ENCODE measurements at places on chromosomes 5 and 9.

DNA sequence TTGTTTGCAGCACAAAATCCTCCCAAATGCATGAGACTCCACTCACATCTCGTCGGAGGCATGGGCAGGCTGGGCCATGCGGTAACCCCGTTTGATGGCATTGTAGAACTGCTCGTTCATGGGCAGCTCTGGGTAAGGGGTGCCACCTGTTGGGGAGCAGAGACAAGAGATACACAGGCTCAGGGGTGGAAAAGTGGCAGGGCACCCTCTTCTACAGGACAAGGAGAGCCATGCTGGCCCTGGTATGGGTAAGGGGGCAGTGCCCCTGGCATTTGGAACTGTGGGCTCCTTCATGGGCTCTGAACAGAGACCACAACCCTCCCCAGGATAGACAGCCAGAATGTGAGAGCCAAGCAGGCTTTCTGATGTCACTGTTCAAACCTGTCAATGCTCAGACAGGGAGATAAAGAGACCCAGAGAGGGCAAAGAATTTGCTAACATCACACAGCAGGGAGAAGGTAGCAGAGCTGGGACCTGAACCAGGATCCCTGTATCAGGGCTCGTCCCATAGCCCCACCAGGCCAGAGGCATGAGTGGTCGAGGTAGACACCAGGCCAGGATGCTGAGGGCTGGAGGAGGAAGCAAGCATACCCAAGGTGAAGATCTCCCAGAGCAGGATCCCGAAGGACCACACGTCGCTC, 33.2 kb upstream of the CSF1R start:
- DNase-seq, result no peak

DNA sequence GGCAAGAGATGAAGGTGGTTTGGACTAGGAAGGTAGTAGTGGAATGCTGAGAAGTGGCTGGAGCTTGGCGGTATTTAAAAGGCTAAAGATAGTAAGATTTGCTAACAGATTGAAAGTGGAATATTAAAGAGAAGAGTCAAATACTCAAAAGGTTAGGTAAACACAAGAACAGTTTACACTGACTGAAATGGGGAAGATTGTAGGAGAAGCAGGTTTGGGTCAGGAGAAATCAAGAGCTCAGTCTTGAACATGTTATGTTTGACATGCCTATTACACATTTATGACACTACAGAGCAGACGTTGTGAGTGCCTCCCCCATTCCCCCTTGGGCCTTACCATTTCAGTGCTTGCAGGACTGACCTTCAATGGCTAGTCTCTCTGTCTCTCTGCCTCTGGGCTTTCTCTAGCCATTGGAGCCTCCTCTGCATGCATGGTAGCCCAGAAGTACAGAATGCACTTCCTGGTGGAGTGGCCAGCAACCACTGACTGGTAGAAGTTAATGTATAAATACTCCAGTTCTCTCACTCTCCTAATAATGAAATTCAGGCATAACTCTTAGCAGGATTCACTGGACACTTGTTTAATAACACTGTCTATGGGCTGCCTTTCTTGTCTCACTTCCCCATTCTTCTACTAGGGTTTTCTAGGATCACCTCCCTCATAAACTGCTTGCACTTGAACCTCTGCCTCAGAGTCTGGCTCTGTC, 56.8 kb downstream of the HMGCS1 start:
- no peak for DNase-seq

- DNase-seq, result no peak
Measured at GRCh38 chr5:22351178-22351577, 502.0 kb downstream of the CDH12 start.

DNA sequence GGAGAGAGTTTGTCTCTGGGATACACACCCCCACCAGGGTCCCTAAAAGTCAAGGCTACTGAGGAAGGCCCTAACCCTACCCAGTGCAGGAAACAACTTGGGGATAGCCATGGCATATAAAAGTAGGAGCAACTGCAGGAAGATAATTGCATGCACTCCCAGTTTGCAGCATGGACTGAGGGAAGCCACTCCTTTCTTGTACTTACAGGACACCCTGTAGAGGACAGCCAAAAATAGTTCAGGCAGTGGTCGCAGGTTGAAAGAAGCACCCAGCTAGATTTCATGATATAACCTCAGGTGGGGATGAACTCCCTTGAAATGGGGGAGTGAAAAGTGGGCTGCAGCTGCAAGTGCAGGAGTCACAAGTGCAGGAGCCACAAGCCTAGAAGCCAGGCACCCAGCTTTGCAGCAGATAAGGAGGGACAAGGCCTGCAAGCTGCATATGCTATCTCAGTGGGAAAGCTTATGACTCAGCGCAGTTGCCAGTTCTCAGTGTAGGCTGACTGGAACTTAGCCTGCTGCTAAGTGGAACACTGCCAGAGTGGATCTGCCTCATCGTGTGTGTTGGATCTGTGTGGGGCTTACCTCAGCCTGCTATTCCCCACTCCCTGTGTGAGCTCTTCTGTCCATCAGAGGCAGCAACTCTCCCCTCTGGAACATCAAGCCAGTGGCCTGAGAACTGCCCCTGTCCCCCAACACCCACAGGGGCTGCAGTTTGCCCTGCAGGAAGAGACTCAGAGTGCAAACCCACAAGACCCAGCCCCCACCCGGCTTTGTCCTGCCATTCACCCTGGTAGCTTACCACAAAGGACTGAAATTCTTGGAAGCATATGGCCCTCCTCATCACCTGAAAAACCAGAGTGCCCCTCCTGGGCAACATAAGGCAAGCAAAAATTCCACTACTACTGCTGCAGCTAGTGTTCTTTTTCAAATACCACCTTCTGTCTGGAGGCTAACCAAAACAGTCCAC, 42.7 kb downstream of the CYLC2 start:
- DNase-seq, result no peak

GRCh38 chr5:44372028-44372427, 17.2 kb downstream of the FGF10 start:
- no peak for DNase-seq

DNA sequence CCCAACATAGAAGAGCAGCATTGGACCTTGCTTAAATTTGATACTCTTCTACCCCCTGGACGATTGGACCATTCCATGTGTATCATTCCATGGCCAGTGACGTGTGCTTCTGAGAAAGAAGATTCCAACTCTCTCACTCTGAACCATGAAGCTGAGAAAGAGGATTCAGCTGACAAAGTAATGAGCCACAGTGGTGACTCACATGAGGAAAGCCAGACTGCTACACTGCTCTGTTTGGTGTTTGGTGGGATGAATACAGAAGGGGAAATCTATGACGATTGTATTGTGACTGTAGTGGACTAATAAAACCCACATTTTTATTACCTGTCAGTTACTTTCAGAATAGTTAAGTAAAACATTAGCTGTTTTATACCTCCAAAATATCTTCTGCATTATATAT, 7.5 kb downstream of the HSPA5 start:
- no peak for DNase-seq

DNA sequence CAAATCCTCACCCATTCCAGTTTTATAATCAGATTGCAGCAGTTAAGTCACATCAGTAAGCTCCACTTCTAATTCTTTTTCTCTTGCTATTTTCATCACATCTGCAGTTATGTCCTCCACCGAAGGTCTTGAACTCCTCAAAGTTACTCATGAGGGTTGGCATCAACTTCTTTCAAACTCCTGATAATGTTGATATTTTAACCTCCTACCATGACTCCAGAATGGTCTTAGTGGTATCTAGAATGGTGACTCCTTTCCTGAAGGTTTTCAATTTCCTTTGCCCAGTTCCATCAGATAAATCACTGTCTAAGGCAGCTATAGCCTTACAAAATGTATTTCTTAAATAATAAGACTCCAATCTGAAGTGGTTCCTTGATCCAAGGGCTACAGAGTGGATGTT, 53.8 kb upstream of the EDIL3 start:
- no peak for DNase-seq

DNA sequence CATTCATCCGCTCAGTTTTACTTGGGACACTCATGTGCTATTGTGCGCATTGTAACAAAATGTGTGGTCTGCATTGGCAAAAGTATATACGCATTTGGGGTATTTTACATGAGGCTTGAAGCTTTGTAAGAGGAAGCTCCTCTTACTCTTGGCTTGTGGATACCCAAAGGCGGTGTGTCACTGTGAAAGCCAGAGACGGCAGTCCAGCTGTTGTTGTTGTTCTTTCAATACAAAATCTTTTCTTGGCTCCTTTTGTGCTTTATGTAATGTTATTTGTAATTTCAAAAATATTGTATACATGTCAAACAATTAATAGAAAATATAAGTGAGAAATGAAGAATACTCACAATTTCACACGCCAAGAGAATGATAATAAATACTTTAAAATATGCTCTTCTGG, 128.3 kb upstream of the MOCS2 start:
- no peak for DNase-seq

GRCh38 chr5:74588415-74588814, 52.1 kb downstream of the ENC1 start:
- no peak for DNase-seq

DNA sequence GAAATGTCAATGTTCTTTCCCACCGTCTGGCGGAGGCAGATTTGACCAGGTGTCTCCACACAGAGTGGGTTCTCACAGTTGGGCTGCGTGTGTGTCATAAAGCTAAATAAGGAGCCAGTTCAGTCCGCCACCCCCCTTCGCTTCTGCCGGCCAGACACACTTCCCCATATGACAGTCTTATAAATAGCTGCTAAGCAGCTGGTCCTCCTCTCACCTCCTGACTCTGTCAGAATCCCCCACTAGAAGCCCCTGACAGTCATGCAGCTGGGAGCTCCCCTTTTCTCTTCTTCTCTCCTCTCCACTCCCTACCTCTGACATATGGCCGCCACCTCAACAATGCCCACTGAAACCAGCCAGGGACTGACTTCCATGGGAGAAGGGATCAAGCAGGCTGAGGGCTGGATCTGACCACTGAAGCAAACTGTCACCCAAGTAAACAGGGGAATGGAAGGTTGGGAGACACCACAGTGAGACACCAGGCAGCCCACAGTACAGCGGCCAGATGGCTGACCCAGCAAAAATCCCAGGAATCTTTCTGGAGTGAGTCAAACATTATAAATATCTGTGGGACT, 141.9 kb upstream of the EFNA5 start:
- no peak for DNase-seq

DNA sequence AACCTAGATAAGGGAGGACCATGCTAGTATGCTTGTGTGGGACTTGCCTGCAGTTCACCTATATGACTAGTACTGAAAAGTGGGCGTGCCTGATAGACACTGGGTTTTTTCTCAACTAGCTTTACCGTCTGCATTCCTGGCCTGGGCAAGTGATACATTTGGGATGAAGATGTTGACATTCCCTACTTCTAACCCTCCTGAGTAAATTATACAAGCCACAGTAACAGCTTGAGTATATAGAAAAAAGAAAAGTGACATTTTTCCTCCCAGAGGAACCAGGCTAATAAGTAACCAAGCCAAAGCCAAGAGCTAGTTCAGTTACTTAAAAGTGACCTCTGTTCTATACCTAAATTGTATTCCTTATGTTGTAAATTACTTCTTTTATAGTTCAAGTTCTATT, 153.8 kb upstream of the CYLC2 start:
- no peak for DNase-seq

DNA sequence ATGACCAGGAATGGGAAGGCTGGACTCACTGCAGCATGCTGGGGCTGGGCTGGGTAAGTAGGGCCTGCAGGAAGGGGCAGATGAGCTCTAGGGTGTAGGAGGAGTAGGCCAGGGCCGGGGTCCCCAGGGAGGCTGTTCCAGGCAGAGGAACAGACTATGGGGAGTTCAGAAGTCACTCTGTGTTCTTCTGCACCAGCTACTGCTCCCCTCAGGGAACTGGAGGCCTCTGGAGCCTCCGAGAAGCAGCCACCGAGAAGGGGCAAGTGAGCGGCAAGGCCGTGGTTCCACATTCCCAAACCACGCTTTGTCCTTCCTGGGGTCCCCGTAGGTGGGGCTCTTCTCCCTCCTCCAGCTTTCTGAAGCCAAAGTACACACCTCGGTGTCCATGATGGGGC, 8.4 kb upstream of the SLC2A6 start:
- DNase-seq, result no peak

DNA sequence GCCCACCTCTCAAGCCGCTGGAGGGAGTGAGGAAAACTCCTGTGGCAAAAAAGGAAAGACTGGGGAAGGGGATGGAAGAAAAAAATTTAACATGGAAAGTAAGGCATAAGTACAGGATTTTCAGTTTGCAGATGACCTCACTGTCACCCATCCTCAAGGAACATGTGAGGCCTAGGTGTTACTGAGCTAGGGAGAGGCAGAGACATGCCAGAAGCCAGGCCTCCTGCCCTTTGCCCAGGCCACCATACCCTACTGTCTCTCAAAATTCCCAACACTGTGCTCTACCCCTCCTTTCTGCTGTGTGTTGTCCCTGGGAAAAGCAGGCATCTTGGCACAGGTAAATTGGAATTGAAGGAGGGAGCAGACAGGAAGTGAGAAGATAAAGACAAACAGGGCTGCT, 4.4 kb upstream of the MGAT1 start:
- DNase-seq, result no peak

DNA sequence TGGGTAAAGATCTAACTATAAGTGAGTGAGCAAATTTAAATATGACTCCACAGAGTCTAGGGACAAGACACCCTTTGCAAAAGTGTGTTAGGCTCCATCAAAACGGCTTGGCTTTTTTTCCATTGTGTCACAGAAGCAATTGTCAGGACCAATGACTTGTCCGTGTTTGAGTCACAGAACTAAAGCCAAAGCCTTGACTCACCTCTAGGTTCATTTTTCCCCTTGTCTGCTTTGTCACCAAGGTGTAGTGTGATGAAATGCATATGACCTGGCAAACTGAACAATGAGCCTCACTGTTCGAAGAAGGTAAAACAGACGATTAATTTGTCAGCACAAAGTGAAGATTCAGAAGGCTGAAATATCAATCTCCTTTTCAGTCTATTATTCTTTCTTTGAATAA, 331.0 kb downstream of the GLIS3 start:
- no peak for DNase-seq

DNA sequence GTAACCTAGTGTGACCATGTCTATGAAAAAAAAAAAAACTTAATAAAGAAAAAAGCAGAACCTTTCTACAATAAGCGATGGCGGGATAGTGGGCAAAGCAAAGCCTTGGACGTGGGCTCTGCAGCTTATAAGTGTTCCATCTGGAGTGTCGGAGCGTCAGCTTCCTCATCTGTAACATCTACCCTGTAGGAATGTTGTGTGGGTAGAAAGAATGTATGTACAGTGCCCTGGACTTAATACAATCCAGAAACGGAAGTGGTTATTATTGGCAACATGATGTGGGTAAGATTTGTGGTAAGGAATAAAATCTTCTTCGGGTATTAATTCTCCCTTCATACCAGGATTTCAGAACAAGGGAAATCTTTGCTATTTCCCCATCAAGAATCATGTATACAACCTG, 66.5 kb downstream of the SEMA5A start:
- no peak for DNase-seq

- DNase-seq, result no peak
Measured at GRCh38 chr9:3809724-3810123, 283.9 kb upstream of the RFX3 start.

Data from stimulated activated CD8-positive, alpha-beta memory T cell treated with anti-CD3 and anti-CD28 coated beads, Interleukin-7, amount 100 ng/mL, for 1 hour (primary cell).